ENCODE measurements at places on chromosomes 2 and 18. TPM values are rescaled to one million over a fixed set of nuclear protein-coding genes. Genes with fewer than 3 reads are reported as not detected.
A peak's percentile ranks its signal among the peaks of the same experiment; 100 is the strongest.

GRCh38 chr18:33918571-33918970, 306.1 kb downstream of the NOL4 start:
- no peaks in the 10 kb centered on the region for H3K27me3 ChIP-seq
- H3K4me3 ChIP-seq = no peak overlapping the region
- no peak for DNase-seq
- no peak overlapping the region for H3K27ac ChIP-seq
- no peaks in the 10 kb centered on the region for H3K36me3 ChIP-seq
- H3K4me1 ChIP-seq = no peaks in the 10 kb centered on the region

DNA sequence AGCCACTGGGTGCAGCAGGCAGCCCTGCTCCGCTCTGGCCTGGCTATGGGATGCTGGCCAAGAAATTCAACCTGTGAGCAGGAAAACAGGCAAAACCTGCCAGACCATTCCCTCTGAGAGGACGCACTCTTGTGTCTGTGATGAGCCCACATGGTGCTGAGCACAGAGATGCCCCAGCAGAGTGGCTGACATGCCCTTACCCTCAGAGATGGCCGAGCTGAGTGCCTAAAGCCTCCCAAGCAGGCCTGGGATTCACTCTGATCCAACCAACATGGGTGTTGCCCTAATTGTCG, 34.3 kb upstream of the TAF1B start:
- H3K27ac ChIP-seq = no peak overlapping the region
- no peaks in the 10 kb centered on the region for H3K4me1 ChIP-seq
- no peak overlapping the region for H3K4me3 ChIP-seq
- no peak for DNase-seq
- H3K36me3 ChIP-seq = no peaks in the 10 kb centered on the region
- H3K27me3 ChIP-seq = no peaks in the 10 kb centered on the region

DNA sequence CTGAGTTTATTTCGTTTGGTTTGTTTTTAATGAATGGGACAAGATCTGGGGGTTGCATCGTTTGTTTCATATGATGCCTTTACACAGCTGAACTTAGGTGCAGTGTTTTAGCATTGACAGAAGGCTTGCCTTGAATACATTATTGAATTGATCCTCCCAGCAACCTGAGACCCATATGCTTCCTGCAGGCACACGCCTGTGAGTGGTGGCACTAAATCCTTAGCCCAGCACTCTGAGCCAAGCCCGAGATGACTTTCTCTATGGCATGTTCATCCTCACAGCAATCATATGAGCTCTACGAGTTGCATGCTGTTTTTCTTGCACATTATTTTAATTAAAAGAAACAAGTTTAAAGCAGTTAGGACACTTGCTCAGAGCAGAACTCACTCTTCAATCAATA, 47.8 kb upstream of the AGAP1 start:
- peaks cover 15% of the 10 kb centered on the region for H3K4me1 ChIP-seq
- no peak overlapping the region for H3K27ac ChIP-seq
- no peaks in the 10 kb centered on the region for H3K36me3 ChIP-seq
- no peak overlapping the region for H3K4me3 ChIP-seq
- no peak for DNase-seq

DNA sequence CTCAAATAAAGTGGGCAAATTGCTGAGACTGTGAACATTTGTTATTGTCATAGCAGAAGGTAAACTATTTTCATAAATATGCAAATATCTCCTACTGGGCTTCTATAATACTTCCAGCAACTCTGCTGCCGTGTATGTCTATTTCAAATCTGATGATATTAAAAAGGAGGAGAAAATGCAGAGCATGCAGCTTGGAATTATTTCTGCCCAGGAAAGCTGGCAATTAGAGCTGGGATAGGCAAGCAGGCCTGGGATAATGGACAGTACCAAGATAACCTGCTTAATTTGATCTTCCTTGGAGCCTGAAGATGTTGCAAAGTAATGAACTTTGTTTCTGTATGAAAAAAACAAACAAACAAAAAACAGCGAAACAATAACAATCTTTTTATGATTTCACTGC, 72.8 kb downstream of the HNMT start:
- no peaks in the 10 kb centered on the region for H3K4me1 ChIP-seq
- H3K36me3 ChIP-seq = no peaks in the 10 kb centered on the region
- H3K27me3 ChIP-seq = no peaks in the 10 kb centered on the region
- DNase-seq = no peak

GRCh38 chr18:24482821-24483220, 22.4 kb downstream of the HRH4 start:
- no peak overlapping the region for H3K27ac ChIP-seq
- no peaks in the 10 kb centered on the region for H3K36me3 ChIP-seq
- DNase-seq = no peak
- H3K4me3 ChIP-seq = no peak overlapping the region
- no peaks in the 10 kb centered on the region for H3K4me1 ChIP-seq

DNA sequence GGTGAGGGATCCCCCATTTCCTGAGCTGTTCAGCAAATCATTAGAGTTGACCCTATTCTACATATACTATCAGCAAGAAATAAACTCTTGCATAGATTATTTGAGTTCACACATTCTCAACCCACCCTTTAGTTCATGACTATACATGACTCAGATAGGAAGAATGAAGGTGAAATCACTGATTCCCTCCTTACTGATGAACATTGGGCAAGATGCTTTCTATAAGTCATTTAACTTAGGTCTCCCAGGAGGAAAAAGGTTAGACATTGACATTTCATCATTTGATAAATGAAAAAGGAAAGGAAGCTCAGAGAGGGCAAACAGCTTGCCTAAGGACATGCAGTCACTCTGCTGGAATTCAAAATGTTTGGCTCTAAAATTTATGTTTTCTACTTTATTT, 408.0 kb downstream of the TMEM182 start:
- no peaks in the 10 kb centered on the region for H3K36me3 ChIP-seq
- no peaks in the 10 kb centered on the region for H3K27me3 ChIP-seq
- DNase-seq = no peak

- no peak overlapping the region for H3K27ac ChIP-seq
- no peak overlapping the region for H3K4me3 ChIP-seq
- no peaks in the 10 kb centered on the region for H3K27me3 ChIP-seq
- H3K36me3 ChIP-seq = no peaks in the 10 kb centered on the region
- H3K4me1 ChIP-seq = peaks cover 23% of the 10 kb centered on the region
Measured at GRCh38 chr2:201447086-201447485, 4.2 kb downstream of the TRAK2 start.

- H3K27ac ChIP-seq = no peak overlapping the region
- no peaks in the 10 kb centered on the region for H3K4me1 ChIP-seq
- no peaks in the 10 kb centered on the region for H3K27me3 ChIP-seq
- peak; percentile 45 for DNase-seq
- H3K4me3 ChIP-seq = no peak overlapping the region
- H3K36me3 ChIP-seq = no peaks in the 10 kb centered on the region
Measured at GRCh38 chr2:224816816-224817215, 100.7 kb upstream of the CCDC195 start.

Gene MARS2
- 13.2 TPM for total RNA-seq

Gene ASXL3
- total RNA-seq = 0.11 TPM

DNA sequence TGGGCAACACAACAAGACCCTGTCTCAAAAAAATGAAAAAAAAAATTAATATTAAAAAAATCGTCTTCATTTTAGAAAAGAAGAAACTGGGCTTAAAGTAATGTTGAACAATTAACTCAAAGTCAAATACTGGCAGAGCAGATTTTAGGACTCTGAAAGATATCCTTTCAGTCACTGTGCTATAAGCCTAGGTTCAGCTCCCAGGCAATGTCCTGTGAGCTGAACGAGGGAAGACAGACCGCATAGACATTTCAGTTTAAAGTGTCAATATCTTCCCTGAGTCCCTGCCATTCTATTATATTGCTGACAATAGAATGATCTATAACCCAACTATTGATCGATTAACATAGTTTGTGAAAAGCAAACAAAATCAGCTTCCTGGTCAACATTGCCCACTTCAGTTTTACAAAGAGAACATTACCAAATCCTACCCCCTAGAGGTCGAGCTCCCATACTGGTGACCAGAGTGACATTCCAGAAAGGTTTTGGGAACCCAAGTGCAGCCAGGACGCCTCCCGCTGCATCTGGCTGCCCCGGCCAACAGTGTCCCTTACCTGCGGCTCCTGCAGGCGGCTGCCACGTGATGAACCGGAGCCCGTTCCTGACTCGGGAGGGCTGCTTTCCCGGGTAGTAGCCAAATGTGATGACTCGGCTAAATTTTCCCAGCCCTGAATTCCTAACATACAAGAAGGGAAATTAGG, 639 bp downstream of the MRO start:
- H3K4me1 ChIP-seq = peaks cover 20% of the 10 kb centered on the region
- H3K27ac ChIP-seq = no peak overlapping the region

DNA sequence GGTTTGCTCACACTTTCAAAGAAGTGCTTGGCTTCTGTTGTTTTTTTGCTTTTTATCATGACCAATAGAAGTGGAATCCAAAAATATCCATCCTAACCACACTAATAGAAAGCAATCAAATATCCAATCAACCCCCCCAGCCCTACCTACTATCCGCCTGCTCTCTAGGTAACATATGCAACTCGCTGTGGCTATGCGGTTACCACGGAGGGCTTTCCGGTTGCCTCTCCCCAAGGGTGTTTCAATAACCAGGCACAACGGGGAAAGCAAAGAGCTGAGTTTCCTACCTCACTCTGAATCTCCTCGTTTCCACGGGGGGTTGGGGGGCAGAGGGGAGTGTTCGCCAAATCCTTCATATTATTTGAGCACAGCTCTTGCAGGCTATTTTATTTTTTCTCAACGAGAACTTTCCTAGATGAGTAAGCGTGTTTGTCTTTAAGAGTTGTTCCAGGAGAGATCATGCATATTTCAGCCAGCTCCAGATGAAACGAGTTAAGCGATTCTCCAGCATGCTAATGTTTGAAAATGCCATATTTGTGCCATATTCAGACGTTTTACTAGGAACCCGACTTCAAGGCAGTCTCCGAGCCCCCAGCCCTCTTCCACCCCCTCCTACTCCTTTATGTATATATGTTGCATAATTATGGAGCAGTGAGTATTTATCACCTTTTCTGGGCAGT, 30.3 kb downstream of the PAX3 start:
- no peak overlapping the region for H3K4me3 ChIP-seq
- peaks cover 39% of the 10 kb centered on the region for H3K4me1 ChIP-seq
- H3K36me3 ChIP-seq = peaks cover 9% of the 10 kb centered on the region
- H3K27me3 ChIP-seq = no peaks in the 10 kb centered on the region

Gene HADHB
- total RNA-seq = 106 TPM

GRCh38 chr2:66478731-66479316, 43.9 kb downstream of the MEIS1 start:
- no peak for DNase-seq
- no peak overlapping the region for H3K4me3 ChIP-seq

Gene GPR39
- 3.4 TPM for total RNA-seq

DNA sequence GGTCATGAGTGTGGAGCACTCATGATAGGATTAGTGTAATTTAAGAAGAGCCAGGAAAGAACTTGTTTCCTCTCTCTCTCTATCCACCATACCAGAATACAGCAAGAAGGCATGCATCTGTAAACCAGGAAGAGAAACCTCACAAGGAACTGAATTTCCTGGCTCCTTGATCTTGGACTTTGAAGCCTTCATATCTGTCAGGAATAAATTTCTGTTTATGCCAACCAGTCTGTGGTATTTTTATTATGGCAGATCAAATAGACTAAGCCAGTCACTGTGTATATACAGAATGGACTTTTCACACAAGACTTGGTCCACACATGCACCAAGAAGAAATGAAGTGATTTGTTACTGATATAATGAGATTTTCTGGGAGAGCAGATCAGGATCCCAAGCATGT, 930.1 kb upstream of the TMEFF2 start:
- no peaks in the 10 kb centered on the region for H3K27me3 ChIP-seq
- DNase-seq = peak; percentile 5
- H3K4me1 ChIP-seq = peaks cover 3% of the 10 kb centered on the region
- no peak overlapping the region for H3K27ac ChIP-seq

GRCh38 chr2:38037757-38038621, 38.0 kb downstream of the CYP1B1 start:
- no peaks in the 10 kb centered on the region for H3K4me1 ChIP-seq
- no peak overlapping the region for H3K27ac ChIP-seq
- no peaks in the 10 kb centered on the region for H3K36me3 ChIP-seq
- peak; percentile 45 for DNase-seq
- peaks cover 20% of the 10 kb centered on the region for H3K27me3 ChIP-seq

Gene DUSP19
- total RNA-seq = 6.4 TPM

Gene REG3A
- total RNA-seq = not detected

GRCh38 chr18:73980289-73980979, 167.2 kb downstream of the FBXO15 start:
- no peaks in the 10 kb centered on the region for H3K36me3 ChIP-seq
- no peaks in the 10 kb centered on the region for H3K27me3 ChIP-seq
- no peaks in the 10 kb centered on the region for H3K4me1 ChIP-seq
- H3K27ac ChIP-seq = no peak overlapping the region
- H3K4me3 ChIP-seq = no peak overlapping the region

DNA sequence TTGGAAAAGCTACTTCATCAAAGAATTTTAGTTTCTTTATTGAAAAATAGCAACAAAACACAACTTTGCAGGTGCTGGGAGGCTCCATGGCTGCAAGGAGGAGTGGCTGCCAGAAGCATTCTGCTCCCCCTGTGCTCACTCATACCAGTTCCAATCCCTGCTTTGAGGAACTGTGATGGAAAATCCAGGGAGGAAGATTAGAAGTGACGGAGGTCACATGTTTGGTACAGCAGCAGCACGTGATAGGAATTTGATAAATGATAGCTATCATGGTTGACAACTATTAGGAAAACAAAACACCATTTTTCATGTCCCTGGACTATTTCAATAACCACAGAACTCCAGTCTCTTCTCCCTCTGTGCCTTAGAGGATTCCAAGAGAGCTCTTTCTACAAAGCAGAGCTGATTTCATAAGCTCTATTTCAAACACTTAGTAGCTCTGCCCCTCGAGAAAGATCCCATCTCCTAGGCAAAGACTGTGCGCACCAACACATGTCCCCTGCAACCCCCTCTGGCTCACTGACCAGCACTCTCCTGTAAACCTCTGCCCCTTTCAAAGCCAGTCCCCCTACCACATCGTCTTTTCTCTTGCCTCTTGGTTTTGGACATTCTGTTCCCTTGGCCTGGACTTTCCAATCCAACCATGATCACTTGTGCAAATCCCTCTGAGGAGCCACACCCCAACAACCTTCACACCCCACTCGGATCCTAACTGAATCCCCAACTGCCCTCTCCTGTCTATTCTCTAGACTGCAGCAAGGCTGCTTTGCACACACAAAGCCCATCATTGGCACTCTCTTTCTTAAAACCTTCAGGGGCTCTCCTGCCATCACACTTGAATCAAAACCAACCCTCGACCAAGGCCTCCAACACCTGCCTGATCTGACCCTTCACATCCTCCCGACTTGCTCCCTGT, 352.4 kb upstream of the PKDCC start:
- no peak overlapping the region for H3K4me3 ChIP-seq
- H3K4me1 ChIP-seq = no peaks in the 10 kb centered on the region
- H3K27me3 ChIP-seq = peaks cover 20% of the 10 kb centered on the region
- DNase-seq = no peak

DNA sequence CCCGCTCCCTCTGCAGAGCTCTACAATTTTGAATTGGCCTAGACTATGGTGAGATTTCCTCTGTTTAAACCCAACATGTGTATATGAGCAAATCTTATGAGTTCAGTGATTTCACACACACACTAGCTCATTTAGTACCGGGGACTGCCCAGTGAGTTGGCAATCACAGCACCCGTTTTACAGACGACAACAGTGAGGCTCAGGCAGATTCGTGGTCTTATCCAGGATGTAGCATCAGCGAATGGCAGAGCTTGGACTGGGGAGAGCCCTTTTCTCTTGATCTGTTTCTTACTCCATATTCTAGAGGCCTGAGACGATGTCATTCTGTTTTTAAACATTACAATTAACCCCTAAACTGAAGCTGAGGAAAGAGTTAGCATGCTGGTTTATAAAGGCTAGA, 419.9 kb downstream of the NBAS start:
- H3K36me3 ChIP-seq = no peaks in the 10 kb centered on the region
- no peak overlapping the region for H3K4me3 ChIP-seq
- H3K4me1 ChIP-seq = peaks cover 13% of the 10 kb centered on the region
- no peaks in the 10 kb centered on the region for H3K27me3 ChIP-seq
- no peak for DNase-seq

Data from A673 (cell line).